ENCODE measurements at places on chromosomes 1 and 21.

DNA sequence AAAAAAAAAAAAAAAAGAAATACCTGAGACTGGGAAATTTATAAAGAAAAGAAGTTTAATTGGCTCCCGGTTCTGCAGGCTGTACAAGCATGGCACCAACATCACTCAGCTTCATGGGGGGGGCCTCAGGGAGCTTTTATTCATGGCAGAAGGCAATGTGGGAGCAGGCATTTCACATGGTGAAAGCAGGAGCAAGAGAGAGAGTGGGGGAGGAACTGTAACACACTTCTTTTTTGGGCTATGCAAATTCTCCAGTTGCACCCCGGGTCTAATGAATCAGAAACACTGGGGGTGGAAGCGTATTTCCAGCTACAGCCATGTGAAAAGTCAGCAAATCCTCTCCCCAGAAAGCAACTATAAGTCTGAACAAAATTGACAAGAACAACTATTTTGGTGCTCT, 11.8 kb upstream of the SOD1 start:
- DNase-seq: no peak

DNA sequence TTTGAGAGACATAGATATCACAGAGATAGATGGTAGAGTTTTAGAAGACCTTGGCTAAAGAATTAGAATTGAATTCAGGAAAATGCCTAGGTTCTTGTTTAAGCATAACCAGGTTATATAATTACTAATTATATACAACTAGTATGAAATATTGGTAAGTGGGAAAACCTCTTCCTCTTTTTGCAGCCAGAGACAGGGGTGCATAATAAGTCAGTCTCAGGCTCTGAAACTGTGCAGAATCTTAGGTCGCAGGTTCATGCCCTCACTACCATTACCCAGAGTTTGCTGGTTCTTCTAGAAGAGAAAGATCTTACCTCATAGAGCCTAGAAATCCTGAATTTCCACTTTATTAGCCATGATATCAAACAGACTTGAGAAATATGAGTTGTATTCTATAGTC, 183.3 kb downstream of the NEK7 start:
- DNase-seq: no peak

GRCh38 chr1:231236938-231237337, 4.1 kb upstream of the GNPAT start:
- no peak for DNase-seq

- DNase-seq: no peak
Measured at GRCh38 chr1:31000301-31000700, 65.2 kb downstream of the PUM1 start.

GRCh38 chr1:219639876-219640577, 27.1 kb upstream of the ZC3H11B start:
- no peak for DNase-seq

DNA sequence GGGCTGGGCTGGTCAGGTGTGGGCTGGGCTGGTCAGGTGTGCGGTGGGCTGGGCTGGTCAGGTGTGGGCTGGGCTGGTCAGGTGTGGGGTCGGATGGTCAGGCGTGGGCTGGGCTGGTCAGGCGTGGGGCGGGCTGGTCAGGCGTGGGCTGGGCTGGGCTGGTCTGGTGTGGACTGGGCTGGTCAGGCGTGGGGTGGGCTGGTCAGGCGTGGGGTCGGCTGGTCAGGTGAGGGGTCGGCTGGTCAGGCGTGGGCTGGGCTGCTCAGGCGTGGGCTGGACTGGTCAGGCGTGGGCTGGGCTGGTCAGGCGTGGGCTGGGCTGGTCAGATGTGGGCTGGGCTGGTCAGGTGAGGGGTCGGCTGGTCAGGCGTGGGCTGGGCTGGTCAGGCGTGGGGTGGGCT, 5.8 kb upstream of the FNDC10 start:
- DNase-seq: no peak

Measured in activated CD4-positive, alpha-beta T cell treated with anti-CD3 and anti-CD28 coated beads for 1 hour (primary cell).